ENCODE measurements at places on chromosomes 2 and 18. TPM values are rescaled to one million over a fixed set of nuclear protein-coding genes. Genes with fewer than 3 reads are reported as not detected.

DNA sequence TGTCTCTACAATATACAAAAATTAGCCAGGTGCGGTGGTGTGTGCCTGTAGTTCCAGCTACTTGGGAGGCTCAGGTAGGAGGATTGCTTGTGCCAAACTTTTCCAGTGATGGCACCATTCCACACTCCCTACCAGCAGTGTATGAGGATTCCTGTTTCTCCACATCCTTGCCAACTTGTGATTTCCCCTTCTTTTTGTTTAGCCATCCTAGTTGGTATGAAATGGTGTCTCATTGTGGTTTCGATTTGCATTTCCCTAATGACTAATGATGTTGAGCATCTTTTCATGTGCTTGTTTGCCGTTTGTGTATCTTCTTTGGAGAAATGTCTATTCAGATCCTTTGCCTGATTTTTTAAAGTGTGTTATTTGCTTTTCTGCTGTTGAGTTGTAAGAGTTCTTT, 41.0 kb downstream of the EPB41L5 start:
- no peaks in the 10 kb centered on the region for H3K4me1 ChIP-seq
- no peaks in the 10 kb centered on the region for H3K27me3 ChIP-seq
- no peak overlapping the region for H3K4me3 ChIP-seq
- no peak for DNase-seq
- H3K36me3 ChIP-seq: no peaks in the 10 kb centered on the region

- DNase-seq: no peak
- no peak overlapping the region for H3K4me3 ChIP-seq
- H3K36me3 ChIP-seq: peaks cover 3% of the 10 kb centered on the region
- H3K27ac ChIP-seq: no peak overlapping the region
- no peaks in the 10 kb centered on the region for H3K27me3 ChIP-seq
Observed at GRCh38 chr18:8073167-8073566, 506.1 kb downstream of the PTPRM start.

- H3K27ac ChIP-seq: no peak overlapping the region
- no peaks in the 10 kb centered on the region for H3K36me3 ChIP-seq
- H3K4me3 ChIP-seq: no peak overlapping the region
- no peak for DNase-seq
Observed at GRCh38 chr2:239773228-239774141, 251.7 kb downstream of the NDUFA10 start.

DNA sequence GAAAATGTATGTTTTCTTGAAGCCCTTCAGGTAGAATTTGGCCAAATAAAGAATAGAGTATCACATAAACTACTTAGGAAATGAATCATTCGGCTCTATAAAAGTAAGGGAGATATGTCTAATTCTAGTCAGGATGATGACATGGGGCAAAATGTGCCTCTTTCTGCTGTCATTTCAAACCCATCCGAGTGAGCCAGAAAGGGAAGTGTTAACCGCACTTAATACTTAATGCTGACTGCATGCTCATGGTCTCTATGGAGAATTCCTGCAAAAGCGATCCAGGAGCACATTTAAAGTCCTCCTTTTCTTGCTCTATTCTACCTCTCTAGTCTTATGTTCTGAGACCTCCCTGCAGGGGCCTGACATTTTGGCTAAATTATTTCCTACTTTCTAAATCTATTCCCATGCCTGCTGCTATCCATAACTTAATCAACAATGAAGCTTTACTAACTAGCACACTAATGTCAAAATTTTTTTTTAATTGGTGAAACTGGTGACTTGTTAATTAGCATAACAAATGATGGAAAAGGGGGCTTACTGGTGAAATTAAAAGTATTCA, 127.4 kb downstream of the CDC42EP3 start:
- no peak for DNase-seq
- no peaks in the 10 kb centered on the region for H3K36me3 ChIP-seq
- H3K4me3 ChIP-seq: no peak overlapping the region
- H3K27me3 ChIP-seq: no peaks in the 10 kb centered on the region
- no peak overlapping the region for H3K27ac ChIP-seq
- H3K4me1 ChIP-seq: no peaks in the 10 kb centered on the region

Gene KIAA2012
- total RNA-seq: not detected

GRCh38 chr2:189037518-189037917, 63.3 kb downstream of the COL3A1 start:
- no peak overlapping the region for H3K4me3 ChIP-seq
- peak; percentile 52 for DNase-seq
- peaks cover 3% of the 10 kb centered on the region for H3K36me3 ChIP-seq
- no peak overlapping the region for H3K27ac ChIP-seq
- H3K27me3 ChIP-seq: no peaks in the 10 kb centered on the region
- H3K4me1 ChIP-seq: no peaks in the 10 kb centered on the region

DNA sequence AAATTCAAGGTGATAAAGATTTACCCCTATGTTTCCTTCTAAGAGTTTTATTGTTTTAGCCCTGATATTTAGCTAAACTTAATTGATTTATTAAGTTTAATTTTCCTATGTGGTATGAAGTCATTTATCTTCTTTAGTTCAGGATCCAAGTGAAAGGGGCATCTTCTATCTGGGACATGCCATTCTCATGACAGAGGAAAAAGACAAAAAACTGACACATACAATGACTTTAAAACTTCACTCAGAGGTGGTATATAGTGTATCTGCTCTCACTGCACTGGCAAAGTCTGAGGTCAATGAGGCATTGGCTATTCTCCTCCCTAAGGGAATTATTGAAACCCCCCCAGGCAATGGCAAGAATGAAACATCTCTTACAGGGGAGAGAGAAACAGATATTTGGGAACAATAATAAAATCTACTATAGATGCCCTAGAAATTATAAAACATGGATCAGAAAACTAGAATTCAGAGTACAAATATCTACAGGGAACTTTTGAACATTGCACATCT, 237.4 kb downstream of the MYCN start:
- H3K4me3 ChIP-seq: no peak overlapping the region
- H3K36me3 ChIP-seq: no peaks in the 10 kb centered on the region
- no peak for DNase-seq
- no peak overlapping the region for H3K27ac ChIP-seq
- H3K4me1 ChIP-seq: peaks cover 3% of the 10 kb centered on the region

GRCh38 chr2:120886534-120887319, 151.1 kb downstream of the GLI2 start:
- no peak overlapping the region for H3K4me3 ChIP-seq
- H3K36me3 ChIP-seq: no peaks in the 10 kb centered on the region
- H3K27ac ChIP-seq: peak overlapping the region; percentile 52
- no peaks in the 10 kb centered on the region for H3K27me3 ChIP-seq

Measured in cardiac muscle cell (in vitro differentiated cells and primary cell).